Stimulated activated CD4-positive, alpha-beta T cell treated with anti-CD3 and anti-CD28 coated beads, Interleukin-1b, Interleukin-23, amount 100 ng/mL, for 1 hour (primary cell): ENCODE measurements at places on chromosomes 3 and 15.

- DNase-seq, result no peak
Measured at GRCh38 chr3:72664184-72664975, 183.9 kb downstream of the SHQ1 start.

GRCh38 chr3:168248383-168249204, 152.9 kb upstream of the GOLIM4 start:
- DNase-seq, result no peak

GRCh38 chr3:61793056-61793455, 231.7 kb downstream of the PTPRG start:
- DNase-seq, result no peak

DNA sequence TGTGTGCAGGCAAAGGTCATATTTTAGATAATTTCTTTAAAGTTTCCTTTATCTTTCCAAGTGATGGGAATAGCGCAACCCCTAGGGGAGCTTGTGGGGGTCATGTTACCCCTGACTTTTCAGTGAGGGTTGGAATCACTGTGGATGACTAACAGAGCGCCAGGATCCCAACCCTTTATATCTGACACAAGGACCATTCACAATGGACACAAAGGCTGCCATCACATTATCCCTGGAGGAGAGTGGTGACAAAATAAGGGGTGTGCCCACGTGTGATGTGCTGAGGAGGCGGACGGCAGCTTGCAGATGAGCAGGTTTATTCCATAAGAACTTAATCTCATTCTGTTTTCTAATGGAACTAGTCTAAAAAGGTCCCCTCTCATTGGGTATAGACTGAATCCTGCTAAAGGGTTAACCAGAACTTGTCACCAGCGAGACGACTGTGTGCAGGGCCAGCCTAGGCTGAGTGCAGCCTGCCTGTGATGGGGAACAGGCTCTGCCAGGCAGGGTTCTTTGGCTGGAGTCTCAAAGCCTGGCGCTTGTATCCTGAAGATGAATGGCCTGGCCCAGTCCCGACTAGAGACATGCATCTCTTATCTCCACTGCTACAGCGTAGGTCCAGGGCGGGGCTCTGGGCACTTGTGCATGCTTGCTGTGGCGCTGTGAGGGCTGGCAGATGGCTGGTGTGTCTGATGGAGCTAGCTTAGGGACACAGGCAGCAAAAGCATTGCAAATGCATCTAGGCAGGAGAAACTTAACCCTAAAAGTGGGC, 50.2 kb downstream of the CHDH start:
- DNase-seq, result no peak

GRCh38 chr3:127261925-127262324, 25.9 kb downstream of the PRR20G start:
- no peak for DNase-seq

DNA sequence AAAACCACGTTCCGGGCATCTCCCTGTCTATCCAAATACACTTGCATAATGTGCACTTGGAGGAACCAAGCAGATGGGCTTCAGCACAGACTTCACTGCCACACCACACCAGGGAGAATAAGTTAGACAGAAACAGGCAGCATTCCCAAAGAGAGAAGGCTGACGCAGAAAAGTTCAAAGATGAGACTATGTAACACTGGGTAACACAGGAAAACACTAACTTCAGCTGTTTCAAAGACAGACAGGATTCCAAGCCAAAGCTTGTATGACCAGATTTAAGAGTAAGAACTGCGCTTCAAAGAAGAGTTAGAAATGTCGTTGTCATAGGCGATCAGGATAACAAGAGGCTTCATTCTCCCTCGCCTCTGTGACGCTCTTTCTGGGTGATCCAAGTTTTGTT, 19.9 kb downstream of the SLC51A start:
- DNase-seq, result no peak

- no peak for DNase-seq
Measured at GRCh38 chr3:38634111-38634510, 15.4 kb downstream of the SCN5A start.

DNA sequence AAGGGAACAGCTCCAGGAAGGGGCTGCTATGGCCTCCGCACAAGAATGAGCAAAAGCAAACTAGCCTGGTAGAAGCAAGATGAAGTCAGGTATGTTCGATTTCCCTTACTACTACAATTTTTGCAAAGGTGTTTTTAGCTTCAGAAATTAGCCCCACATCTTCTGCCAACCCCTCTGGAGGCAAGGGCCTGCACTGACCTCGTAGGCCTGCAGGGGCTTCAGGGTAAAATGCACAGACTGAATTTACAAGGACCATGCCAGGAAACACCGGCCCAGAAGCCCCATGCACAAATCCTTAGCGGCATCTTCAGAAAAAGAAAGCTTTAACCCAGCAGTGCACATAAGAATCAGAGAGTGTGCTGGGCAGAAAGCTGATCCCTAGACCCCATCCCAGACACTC, 53.0 kb downstream of the SLC6A1 start:
- DNase-seq, result no peak

GRCh38 chr3:167972502-167972901, 123.2 kb downstream of the GOLIM4 start:
- DNase-seq, result no peak

DNA sequence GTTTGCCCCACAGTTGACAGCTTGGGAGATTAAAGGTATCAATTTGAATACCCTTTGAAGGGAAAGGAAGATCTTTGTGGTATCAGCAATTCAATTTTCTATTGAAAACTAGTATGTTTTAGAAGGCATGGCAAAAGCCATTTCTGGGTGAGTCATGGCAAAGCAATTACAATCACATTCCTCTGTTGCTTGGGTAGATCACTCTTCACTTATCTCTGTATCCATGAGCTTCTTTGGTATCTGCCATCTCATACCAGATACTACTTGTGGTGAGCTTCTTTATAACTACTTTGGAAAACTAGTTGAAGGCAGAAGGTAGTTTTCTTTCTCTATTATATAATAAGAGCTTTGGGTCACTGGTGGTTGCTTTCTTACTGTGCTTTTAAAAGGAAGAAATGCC, 28.3 kb upstream of the LSAMP start:
- DNase-seq, result no peak

GRCh38 chr3:3151513-3151912, 24.8 kb downstream of the TRNT1 start:
- DNase-seq, result no peak

DNA sequence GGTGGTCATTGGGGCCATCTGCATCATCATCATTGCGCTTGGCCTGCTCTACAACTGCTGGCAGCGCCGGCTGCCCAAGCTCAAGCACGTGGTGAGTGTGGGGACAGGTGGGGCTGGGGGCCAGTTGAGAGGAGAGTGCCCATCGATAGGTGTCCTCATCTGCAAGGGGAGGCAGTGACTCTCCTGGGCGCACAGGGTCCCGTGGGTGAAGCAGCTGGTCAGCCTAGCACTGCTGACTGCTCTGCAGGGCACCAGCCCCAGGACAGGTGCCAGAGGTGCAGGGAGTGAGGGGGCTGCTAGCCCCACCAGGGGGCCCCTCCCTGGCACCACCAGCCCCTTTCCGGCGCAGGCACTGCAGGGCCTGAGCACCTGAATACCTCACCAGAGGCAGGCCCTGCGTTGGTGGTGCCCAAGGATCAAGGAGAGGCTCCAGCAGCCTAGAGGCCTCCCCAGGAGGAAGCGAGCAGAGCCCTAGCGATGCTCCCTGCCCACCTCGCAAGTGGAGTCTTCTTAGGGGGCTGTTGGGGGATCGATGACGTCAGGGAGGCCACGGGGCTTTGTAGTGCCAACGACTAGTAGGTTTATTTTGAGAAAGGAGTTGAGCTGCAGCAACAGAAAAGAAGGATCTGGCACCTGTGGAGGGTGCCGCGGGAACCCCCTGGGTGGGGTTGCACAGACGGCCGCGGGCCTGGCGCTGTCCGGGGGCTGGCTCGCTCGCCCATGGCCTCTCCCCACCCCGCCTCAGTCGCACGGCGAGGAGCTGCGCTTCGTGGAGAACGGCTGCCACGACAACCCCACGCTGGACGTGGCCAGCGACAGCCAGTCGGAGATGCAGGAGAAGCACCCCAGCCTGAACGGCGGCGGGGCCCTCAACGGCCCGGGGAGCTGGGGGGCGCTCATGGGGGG, 976 bp upstream of the ABTB1 start:
- DNase-seq, result no peak

DNA sequence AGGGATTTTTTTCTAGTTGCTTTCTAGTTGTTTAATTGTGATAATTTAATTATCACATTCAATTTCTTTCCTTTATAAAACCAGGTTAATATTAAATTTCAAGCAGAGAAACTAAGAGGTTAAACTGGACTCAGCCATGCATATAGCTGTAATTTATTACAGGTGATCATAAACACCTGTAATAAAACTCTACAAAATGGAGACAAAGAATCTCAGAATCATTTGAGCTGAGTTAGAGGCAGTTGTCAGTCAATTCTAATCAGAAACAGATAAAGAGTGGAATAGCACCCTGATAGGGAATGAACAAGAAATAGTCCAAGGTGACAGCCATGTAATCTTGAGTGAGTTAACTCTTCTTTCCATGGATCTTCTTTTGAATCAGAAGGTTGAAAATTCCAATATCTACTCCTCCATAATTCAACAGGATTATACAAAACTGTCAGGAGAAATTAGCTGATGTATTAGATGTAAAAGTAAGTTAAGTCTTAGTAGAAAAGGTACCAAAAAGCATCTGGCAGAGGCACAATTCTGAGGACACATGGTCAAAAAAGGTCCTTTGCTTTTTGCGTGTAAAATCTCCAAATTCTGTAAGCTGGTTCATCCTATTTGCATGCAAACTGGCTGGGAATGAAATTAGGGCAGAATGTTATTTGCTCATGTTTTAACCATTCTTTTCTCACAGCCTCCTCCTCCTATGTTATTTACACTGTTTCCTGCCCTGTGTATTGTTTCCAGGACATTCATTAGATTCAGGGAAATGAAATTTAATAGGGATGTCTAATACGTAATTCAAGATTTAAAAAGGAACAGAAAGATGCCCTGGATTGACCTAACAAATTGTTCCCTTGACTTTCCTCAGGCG, 39.4 kb upstream of the B3GNT5 start:
- no peak for DNase-seq

DNA sequence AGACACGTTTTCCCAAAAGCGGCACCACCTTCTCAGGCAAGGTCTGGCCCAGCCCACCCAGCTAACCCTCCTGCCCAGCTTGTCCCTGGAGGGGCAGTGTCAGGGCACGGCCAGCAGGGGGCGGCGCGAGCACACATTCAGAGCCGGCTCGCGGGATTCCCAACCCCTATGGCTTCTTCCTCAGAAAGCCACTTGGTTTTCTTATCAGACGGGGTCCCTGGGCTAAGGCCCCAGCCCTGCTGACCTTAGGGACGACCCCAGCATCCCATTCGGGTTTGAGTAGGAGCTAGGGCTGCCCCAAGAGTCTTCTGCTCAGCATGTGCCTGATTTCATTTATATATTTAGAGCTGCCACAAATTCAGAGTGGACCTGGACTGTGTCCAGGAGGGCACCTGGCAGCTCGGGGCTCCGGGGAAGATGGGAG, 14.5 kb downstream of the RLBP1 start:
- peak; percentile 58 for DNase-seq

- DNase-seq, result no peak
Measured at GRCh38 chr3:160084998-160085397, 96.4 kb downstream of the IL12A start.

DNA sequence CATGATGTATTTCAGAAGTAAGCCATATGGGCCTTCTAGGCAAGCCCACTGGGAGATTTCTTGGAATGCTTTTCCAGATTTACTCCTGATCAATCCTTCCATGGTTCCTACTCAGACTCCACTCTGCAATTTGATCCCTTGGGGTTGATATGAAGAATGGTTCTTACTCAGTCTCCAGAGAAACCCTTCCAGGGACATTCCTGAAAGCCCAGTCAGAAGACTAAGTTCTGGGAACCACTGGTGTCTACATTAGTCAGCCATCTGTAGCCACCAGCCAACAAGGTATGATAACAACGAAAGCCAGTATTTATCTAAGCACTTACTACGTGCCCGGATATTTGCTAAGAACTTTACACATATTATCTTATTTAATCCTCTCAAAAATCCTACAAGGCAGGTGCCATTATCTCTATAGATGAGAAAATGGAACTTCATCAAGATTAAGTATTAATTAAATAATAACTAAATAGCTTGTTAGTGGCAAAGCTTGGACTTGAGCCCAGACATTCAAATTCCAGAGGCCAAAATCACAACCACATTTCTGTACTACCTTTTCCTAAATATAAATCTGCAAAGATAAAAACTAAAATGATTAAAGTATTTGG, 32.7 kb downstream of the ZNF385D start:
- DNase-seq, result no peak

- DNase-seq, result no peak
Measured at GRCh38 chr15:81271761-81272644, 51.9 kb downstream of the STARD5 start.

- no peak for DNase-seq
Measured at GRCh38 chr3:129620828-129621559, 14.5 kb upstream of the PLXND1 start.

GRCh38 chr3:149207475-149207874, 14.2 kb downstream of the CP start:
- no peak for DNase-seq

DNA sequence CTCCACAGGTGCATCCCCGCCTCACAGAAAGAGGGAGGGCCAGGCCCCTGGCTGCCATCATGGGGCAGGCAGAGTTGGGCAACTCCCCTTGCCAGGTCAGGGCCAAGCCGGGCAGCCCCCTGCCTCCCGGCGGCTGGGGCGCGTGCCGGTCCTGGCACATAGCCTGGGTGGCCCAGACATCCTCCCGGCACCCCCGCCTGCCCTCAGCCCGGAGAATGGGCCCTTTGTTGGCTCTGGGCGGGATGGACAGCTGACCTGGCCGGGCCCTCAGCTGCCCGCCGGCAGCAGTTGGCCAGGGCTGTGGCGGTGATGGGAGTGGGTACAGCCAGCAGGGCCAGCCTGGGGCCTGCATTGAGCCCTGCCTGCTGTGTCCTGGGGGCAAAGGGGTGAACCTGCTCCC, 16.5 kb downstream of the PLXNA1 start:
- no peak for DNase-seq

DNA sequence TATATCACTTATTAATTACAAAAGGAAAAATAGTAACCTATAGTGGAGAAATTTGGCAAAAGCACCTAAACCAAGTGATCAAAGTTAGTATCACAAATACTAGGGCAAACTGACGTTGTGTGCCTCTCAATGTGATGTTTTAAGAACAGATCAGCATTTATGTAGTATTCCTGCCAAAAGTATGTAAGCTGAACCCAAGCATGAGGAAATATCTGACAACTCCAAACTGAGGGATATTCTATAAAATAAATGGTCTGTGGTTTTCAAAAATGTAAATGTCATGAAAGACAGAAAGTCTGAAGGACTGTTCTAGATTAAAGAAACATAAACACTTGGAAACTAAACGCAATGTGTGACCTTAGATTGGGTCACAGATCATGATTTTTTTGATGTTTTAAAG, 34.3 kb upstream of the PIK3CA start:
- DNase-seq, result no peak

GRCh38 chr15:92316586-92317295, 76.9 kb upstream of the ST8SIA2 start:
- no peak for DNase-seq

DNA sequence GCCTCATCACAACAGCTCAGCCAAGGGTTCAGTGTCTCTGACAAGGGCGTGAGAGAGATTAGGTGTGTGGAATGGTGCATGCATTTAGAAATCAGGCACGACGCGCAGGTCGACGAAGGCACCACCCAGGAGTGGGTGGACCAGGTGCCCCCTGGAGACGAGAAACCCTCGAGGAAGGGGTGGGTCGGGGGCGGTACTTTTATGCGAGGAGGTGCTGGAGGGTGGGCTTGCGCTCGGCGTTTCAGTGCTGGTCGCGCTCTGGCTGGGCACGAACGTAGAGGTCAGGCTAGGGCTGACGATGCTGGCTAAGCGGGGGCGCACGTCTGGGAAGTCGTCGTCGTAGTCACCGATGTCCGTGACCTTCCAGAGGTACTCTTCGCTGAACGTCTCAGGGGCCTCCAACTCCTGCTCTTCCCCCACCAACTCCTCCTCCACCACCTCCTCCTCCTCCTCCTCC, 393 bp downstream of the ERICH6 start:
- DNase-seq, result no peak
